ENCODE measurements at places on chromosomes 16 and 17.

DNA sequence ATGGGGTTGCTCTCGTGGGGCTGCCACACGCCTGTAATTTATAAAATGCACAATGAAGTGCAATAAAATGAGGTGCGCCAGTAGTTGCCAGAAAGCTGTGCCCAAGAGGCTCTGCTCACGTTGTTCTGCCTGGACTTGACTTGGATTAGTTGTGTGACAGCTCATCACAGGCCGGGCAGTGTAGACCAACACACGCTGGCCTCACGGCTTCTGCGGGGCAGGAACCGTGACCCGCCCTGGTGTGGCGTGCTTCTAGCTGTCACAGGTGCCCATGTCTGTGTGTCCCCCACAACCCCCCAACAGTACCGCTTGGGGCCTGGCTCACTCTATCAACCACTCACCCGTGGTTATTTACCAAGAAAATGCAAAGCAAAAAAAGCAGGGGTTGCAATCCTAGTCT lies 112.2 kb upstream of the ZNF750 start:
- no peak for DNase-seq

DNA sequence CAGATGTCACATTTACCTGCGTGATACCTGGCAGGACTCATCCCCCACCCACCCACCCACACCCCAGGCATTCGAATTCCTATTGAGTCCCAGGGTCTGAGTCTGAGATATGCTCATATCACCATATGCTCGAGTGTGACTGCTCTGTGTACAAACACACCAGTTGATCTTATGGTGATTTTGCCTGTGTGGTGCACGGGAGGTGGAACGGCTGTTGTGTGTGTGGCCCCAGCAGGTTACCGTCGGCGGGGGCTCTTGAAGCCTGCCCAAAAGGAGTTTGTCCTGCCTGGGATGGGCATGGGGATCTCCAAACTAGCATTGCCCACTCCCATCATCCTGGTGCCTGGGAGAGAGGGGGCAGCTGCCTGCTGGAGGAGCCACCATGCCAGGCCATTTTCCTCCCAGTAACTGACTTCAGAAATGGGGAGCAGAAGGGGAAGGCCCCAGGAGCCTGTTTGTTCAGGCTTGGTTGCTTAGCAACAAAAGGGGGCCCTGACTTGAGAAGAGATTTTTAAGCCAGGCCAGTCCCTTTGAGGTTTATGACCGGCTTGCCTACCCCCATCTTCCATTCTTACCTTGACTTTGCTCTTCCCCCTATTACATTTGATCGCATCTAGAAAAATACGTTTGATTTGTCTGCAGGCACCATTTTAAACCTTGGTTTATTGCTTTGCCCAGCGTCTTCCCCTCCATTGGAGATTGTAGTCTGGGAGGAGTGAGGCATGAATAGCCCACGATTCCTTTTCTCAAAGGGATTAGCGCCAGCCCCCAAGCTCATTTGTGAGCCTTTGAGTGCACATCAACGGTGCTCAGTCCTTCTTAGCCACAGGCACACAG lies 217.7 kb downstream of the CCDC182 start:
- DNase-seq, result no peak

DNA sequence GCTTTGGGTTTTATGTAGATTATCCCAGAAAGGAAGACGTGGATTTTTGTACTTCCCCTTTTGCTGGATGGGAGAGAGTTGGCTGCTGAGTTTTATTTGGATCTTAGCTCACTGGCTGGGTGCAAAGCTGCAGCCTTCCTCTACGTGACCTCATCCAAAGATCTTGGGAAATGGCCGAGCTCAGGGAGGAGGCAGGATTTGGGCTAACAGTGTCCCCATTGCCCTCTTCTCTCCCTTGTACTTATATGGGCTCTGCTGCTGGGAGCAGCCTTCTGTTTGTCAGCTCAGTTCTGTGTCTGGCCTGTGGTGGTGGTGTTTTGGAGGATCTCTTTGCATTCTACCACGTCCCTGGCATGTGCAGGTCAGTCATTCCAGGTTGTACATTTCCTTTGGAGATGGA lies 2.0 kb downstream of the AOC3 start:
- no peak for DNase-seq

- DNase-seq, result no peak
Measured at GRCh38 chr17:32783602-32784001, 93.3 kb downstream of the MYO1D start.

DNA sequence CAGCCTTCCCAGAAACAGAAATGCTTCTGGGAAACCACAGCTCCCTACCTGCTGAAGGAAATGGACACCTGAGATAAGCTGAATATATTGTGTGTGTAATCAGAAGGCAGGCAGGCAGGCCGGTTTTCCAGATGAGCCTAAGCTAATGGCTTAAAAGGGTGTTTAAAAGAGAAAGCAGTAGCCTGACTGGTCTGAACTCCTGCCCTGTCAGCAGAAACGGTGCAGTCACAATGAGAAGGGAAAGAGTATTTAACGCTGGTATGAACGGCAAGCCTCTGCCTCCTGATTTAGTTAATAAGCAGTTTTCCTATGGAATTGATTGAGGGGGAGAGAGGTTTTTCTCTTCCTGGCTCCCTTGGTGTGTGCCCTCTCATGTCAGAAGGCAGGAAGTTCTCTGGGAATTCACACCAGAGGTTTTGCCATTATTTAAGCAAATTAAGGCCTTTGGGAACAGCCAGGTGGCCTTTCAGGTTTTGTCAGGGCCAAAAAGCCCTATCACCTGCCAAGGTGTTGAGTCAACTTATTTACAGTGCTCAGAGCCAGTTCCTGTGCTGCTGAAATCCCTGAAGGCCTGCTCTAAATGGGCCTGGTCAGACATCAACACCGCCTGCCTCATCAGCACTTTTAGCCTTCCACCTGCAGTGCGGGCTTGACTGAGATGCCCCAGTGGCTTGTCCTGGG lies 41.6 kb downstream of the CDH1 start:
- DNase-seq, result no peak

DNA sequence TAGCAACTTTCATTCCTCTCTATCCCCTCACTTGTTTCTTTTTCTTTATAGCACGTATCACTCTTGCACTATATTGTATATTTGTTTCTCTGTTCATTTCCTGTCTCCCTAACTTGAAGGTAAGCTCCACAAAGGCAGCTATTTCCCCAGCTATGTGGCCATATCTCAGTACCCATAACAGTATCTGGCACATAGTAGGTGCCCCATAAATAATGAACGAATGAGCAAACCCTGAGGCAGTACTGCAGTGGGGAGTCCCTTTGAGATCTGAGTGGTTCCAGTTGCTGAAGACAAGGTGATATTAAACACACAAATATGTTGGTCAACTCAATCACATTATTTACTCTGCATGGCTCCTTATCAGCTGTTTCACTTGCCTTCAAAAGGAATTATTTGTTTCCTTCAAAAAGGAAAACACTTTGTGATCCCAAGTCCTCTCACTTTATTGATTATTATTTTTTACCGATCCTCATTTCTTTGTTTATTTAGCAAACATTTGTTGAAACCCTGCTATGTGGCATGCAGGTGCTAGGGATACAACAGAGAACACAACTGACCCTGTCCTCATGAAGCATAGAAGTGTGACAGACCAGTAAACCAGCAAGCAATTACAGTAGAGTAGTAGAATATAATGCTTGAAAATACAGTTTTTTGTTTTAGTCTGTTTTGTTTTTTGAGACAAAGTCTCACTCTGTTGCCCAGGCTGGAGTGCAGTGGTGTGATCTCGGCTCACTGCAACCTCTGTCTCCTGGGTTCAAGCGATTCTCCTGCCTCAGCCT lies 5.7 kb upstream of the ADAP2 start:
- no peak for DNase-seq

DNA sequence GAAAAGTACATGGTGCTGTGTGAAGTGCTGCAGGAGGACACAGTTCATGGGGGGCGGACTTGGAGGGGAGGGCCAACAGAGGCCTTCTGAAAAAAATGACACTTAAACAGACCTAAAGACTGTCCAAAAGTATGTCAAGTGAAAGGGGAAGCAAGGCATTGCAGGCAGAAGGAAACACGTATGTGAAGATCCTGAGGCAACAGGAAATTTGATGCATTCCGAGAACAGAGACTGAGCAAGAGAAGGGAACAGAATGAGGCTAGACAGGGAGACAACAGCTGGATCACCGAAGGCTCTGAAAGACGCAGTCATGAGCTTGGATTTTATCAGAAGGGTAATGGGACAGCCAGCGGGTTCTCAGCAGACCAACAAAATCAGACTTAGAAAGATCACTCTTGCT lies 1.1 kb downstream of the IFT20 start:
- no peak for DNase-seq

- no peak for DNase-seq
Measured at GRCh38 chr16:265002-265529, 10.7 kb downstream of the RGS11 start.

DNA sequence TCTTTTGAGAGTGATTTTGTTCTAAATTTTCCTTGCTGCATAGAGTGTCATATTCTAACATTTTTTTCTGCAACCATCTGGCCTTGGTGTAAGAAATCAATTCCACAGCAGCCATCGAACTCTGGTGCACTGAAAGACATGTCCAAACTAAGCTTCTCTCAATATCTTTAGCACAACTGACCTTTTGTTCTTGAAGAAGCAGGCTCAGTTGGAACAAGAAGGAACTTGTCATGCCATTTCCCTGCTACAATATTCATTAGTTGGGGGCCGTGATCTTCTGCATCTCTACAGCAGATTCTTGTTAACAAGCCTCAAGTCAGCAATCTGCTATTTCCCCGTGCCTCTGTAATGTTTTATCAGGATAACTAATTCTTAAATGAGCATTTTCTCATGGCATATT lies 1305.6 kb downstream of the CDH11 start:
- no peak for DNase-seq

GRCh38 chr16:47888142-47888541 lies 267.7 kb downstream of the ABCC12 start:
- no peak for DNase-seq

GRCh38 chr17:19750020-19750572 lies 2.0 kb upstream of the ALDH3A1 start:
- no peak for DNase-seq

DNA sequence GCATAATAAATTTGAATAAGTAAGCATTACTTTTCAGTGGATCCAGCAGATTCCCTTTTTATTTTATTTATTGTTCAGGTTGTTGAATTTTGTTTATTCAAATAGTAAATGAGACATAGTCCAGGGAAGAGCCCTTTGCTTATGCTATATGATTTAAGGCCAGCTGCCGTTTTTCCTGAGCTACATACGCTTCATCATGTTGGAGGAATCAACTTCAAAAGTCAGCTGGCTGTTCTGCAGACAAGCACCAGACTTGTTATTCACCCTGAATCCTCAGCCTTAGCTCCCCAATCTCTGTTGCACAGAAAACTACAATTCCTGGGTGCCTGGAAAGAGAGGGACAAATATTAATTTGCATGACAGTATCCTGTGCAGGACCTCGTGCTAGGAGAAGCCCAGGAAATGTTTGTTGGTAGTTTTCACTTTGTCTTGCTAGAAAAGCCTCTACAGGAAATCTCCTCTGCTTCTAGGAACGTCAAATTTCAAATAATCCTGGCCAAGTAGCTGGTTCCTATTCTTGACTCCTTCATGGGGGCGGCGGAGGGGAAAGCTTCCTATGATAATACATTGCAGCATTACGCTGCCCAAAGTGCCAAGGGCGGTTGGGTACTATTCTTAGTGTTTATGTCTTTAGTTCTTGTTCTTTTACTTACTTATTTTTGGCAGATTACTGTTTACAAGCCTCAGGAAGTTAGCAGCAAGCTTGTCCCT lies 101.6 kb downstream of the PRKCA start:
- no peak for DNase-seq

- no peak for DNase-seq
Measured at GRCh38 chr17:3982113-3982512, 17.9 kb upstream of the ATP2A3 start.

GRCh38 chr17:6867849-6868248 lies 36.3 kb upstream of the TEKT1 start:
- no peak for DNase-seq

- DNase-seq, result no peak
Measured at GRCh38 chr17:49730078-49730784, 22.5 kb upstream of the SLC35B1 start.

DNA sequence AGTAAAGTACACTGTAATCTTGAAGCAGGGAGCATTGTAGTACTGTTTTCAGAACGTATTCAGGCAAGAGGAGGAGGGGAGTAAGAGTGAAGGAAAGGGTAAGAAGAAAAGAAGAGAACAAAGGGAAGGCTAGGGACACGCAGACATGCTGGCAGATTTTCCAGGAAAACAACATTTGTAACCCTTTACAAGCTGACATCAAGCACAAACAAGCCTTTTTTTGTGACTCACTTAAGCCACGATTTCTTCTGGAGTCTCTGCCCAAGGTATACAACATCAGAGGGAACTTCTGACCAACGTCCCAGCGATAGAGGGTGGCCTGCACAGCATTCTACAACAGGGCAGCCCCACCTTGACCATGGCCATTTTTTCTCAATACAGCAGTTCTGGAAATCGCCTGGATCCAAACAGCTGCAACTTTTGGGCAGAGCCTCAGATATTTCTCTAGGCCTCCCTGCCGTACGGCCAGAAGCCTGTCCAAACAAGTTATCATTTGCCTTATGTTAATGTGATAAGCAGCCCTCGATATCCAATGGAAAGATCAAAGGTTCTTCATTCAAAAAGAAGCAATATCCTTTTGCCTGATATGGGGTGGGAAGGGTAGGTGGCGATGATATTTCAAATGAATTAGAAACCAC lies 247.3 kb downstream of the ZFHX3 start:
- no peak for DNase-seq
